ENCODE measurements at places on chromosomes 4 and X.

GRCh38 chrX:39654952-39655351 is 442.8 kb downstream of the BCOR start:
- DNase-seq = no peak

DNA sequence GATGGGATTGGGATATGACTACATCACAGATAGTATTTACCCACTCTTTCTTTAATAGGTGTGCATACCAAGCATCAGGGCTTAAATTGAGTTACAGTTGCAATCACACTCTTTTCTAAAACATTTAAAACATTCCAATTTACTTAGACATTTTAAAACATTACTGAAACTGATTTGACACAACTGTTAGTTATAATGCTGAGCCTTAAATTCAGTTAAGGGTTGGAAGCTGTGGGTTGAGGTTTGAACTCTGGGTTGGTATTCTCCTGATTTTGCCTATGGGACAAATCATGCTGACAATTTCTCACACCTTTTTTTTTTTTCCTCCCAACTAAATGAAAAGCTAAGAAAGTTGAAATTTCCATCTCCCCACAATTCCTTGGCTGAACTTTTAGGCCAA is 16.3 kb downstream of the SLIT2 start:
- no peak for DNase-seq

- no peak for DNase-seq
Observed at GRCh38 chr4:106627051-106627450, 258.5 kb upstream of the GIMD1 start.

GRCh38 chr4:107665001-107665400 is 55.0 kb downstream of the PAPSS1 start:
- no peak for DNase-seq

DNA sequence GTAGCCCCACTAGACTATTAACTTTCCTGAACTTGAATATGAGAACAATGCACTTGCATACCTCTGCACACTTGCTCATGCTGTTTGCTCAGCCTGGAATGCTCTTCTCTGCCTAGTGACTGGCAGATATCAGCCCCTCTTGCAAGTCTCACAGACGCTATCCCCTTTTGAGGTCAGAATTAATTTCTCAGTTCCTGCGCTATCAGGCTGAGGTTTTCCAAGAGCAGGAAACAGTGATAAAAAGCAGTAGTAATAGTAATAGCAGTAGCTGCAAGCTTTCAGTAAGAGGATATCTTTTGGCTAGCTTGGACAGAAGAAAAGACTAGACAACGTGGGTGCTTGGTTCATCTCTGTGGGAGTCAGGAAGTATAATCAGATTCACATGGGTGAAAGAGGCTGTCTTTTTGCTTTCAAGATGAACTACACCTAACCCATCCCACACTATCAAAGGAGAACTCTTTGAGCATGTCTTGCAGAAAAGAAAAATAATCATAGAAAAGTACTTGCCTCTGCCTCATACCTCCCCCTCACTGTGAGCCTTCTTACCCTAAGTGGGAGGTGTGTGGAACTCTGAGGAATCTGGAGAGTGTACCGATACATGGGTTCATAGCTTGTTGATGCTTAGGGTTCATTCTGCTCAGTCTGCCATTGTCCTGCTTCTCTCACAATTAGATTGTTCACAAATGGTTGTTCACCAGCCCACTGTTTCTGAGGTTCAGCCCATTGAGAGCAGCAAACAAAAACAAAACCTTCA is 11.3 kb upstream of the DRP2 start:
- DNase-seq = no peak

- DNase-seq = no peak
Observed at GRCh38 chr4:25927361-25928195, 13.6 kb downstream of the SMIM20 start.

- no peak for DNase-seq
Observed at GRCh38 chrX:519741-520140, 110.8 kb upstream of the SHOX start.

- no peak for DNase-seq
Observed at GRCh38 chrX:152177052-152177451, 38.7 kb upstream of the MAGEA10 start.

GRCh38 chr4:48649505-48649904 is 130.6 kb downstream of the FRYL start:
- DNase-seq = no peak

DNA sequence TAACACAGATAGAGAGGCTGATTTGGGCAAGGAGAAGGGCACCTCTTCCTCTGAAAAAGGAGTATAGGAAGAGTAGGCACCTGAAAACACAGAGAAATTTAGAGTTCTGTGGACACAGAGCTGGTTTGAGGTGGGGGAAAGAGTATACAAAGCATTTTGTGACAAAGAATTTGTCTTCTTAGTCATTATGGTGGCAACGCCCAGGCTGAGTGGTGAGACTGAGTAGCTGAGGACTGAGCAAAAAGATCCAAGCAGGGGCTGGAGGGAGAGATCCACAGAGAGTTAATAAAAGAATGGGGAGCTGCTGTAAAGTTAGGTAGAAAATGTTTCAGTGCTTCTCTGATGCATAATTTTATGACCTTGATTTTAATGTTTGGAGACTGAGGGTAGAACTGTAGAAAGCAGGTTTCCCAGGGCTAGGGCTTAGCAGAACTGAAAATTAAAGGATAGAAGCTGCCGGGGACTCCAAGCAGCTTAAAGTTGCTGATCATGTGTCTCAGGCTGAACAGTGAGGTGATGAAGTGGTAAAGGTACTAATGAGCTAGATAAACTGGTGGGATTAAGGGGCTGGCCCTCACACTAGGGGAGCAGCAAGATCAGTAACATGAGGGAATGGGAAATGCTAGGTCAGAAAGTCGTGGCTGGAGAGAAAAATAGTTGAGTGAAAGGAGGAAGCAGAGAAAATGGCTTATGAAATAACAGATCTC is 118.9 kb downstream of the CEP44 start:
- no peak for DNase-seq

DNA sequence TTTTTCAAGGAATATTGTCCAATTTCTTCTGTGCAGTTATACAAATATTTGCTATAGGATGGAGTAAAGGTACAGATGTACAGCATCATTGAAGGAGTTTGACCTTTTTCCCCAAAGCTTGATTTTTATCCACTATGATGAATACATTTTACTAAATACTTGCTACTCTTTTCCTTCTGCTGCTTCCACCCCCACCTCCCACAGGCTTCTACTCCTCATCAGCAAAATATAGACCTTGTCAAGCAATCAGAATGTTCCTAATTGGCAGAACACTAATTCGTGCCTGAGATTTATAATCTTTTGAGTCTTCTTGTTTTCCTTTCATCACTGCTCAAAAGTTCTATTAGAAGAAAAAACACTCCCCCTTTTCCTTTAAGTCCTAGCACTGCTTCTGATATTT is 3.8 kb upstream of the THAP9 start:
- DNase-seq = no peak

DNA sequence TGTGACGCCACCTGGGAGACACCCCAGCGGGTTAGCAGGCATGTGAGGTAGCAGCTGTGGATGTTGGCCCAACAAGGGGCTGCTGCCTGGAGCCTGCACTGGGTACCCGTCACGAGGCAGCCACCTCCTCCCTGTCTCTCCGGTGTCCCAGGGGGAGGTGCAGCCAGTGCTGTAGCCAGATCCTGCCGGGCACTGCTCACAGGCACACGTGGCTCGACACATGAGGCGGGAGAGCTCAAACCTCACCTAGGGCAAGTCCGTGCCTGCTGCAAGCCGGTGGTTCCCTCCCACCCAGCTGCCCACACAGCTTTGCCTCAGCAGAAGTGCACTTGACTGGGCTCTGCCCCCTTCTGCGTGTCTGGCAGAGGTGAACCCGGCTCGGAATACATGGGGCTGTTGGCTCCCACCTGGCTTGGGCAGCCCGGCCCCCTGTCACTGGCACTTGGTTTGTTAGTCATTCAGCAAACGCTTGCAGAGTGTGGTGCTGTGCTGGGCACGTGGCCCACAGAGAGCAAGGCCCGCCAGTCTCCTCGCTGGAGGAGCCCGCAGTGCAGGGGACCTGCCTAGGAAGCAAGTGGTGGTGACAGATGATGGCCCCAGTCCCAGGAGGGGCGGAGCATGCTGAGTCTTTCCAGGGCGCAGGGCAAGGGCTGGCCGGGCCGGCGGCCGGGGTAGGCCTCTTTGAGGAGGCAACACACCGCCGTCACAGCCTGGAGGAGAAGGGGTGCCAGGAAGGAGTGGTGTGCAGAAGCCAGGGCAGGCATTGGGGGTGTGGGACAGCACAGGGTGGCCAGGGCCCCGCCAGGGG is 10.1 kb upstream of the SH3TC1 start:
- peak; percentile 81 for DNase-seq

DNA sequence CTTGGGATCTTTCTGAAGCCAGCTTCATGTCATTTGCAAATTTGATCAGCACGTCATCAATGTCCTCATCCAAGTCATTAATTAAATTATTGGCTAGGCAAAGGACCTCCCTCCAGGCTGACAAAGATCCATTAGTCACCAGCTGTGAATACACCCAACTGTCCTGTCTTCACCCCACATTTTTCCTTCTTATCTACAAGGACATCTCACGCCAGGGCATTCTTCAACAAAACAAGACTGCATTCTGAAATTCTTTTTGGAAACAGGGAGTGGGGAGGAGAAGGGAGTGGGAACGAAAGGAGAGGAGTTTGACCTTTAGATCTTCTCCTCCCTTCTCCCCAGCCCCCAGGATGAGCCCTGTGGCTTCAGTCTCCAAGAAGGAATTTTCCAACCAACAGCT is 32.7 kb downstream of the NLGN3 start:
- no peak for DNase-seq

DNA sequence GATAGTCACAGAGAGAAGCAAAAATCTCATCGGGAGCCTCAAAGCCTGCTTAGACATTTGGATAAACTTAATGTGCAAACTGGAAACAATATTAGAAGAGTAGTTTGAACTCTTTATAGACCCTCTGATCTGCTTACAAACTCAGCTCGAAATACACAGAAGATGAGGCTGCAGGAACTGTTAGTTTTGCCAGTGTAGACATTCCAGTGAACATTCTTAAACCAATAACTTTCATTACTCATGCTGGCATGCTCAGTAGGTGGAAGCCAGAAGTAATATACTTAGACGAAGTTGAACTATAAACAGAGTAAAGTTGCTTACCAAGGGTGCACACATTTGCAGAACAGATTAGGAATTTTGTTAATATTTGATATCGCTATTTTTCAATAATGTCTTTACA is 303.5 kb downstream of the ANKRD50 start:
- no peak for DNase-seq

DNA sequence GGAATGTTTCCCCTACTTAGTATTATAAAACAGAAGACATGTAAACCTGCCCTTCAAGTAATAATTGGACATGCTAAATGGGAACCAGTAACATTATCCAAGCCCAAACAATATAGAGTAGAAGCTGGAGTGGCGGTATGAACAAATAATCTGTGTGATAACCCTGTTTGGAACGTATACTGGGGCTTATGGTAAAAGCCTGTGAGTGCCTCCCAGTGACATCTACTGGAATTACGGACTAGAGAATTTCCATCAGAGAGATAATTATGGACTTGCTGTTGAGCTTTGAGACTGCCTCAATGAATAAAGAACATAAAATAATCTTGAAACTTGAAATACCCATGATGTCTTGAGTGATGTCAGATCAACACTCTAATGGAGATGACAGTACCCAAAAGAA is 406.3 kb upstream of the GRIA3 start:
- no peak for DNase-seq

DNA sequence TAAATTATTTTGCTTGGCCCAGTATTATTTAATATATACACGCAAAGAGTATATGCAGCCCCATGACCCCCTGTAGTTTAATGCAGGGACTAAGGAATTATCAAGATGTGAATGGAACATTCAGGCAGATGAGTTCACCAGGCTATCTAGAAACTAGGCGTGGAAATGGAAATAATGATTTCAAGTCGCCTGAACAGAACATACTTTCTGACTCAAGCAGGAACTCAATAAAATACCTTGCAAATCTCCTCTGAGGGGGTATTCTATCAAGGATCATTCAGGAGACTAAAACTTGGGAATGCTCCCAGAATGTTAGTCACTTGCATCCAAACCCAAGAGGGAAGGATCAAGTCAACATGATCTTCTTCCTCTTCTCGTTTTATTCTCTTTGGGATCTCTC is 59.6 kb upstream of the RASSF6 start:
- DNase-seq = no peak

DNA sequence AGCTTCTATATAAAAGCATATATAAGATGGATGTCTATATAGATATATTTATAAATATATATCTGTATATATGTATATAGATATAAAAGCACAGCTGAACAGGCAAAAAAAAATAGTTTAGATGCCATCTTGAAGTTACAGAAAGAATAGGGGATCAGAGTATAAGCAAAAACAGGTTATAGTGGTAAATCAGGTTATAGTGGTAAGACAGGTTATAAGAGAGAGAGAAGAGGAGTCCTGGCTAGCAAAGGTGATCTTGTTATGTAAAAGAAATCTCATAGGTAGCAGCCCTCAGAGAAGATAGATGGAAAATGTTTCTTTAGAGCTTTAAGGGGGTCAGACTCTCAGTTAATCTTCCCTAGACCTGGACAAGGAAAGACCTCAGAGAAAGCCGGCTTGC is 1263.1 kb downstream of the PCDH7 start:
- no peak for DNase-seq

DNA sequence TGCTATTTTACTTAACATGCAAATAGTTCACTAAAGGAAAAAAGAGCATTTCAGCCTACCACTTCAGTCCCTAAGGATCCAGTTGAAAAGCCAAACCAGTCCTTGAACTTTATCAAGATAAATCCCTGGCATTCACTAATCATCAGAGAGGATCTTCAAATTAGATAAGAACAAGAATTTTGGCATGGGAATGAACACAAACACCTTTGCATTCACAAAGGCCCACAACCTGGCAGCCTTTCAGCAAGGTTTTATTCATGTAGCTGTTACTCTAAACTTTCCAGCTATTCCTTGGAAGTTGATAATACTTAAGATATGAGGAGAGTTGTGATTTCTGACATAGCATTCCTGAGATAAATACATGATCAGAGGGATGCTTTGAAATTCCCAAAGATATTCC is 193.4 kb downstream of the LRBA start:
- DNase-seq = no peak

DNA sequence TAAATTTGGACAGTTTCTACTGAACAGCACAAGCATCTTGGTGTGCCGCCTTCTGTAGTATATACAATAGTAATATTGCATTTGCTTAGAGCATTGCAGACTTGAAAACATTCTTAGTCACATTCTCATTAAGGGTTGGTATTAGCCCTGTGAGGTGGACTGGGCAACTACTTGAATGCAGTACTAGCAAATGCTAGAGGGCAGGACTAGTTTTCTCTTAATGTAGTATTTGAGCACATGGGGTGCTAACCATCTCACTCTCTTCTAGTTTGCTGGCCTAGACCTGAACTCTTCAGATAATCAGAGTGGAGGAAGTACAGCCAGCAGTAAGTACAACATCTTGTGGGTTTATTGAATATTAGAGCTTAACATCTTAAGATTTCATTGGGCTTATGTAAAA is 3.2 kb downstream of the DDX3X start:
- DNase-seq = no peak

Data from tibial artery (tissue), 4 donors.